ENCODE measurements at places on chromosomes 6 and 20.
A peak's percentile ranks its signal among the peaks of the same experiment; 100 is the strongest.

DNA sequence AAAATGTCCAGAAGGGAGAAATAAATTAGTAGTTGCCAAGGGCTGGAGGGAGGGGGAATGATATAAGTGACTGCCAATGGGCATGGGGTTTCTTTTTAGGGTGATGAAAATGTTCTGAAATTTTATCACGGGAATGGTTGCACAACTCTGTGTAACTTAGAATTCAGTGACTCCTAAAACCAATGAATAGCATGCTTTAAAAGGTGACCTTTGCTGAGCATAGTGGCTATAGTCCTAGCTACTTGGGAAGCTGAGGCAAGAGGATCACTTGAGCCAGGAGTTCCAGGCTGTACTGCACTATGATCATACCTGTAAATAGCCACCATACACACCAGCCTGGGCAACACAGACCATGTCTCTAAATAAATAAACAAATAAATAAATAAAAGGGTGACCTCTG lies 109.0 kb downstream of the ATG5 start:
- DNase-seq = no peak
- peaks cover 6% of the 10 kb centered on the region for H3K4me1 ChIP-seq
- H3K27me3 ChIP-seq = no peaks in the 10 kb centered on the region
- H3K27ac ChIP-seq = no peak overlapping the region

- H3K4me3 ChIP-seq = no peak overlapping the region
- no peaks in the 10 kb centered on the region for H3K4me1 ChIP-seq
- H3K27me3 ChIP-seq = no peaks in the 10 kb centered on the region
- H3K36me3 ChIP-seq = no peaks in the 10 kb centered on the region
Measured at GRCh38 chr6:54315656-54316055, 7.4 kb downstream of the TINAG start.

- no peaks in the 10 kb centered on the region for H3K27me3 ChIP-seq
- no peak overlapping the region for H3K27ac ChIP-seq
- H3K4me1 ChIP-seq = no peaks in the 10 kb centered on the region
- DNase-seq = no peak
Measured at GRCh38 chr6:72822691-72823090, 200.8 kb downstream of the KCNQ5 start.

- H3K27ac ChIP-seq = no peak overlapping the region
- no peak overlapping the region for H3K4me3 ChIP-seq
- no peak for DNase-seq
- H3K36me3 ChIP-seq = no peaks in the 10 kb centered on the region
Measured at GRCh38 chr6:118641042-118641441, 10.3 kb downstream of the CEP85L start.

DNA sequence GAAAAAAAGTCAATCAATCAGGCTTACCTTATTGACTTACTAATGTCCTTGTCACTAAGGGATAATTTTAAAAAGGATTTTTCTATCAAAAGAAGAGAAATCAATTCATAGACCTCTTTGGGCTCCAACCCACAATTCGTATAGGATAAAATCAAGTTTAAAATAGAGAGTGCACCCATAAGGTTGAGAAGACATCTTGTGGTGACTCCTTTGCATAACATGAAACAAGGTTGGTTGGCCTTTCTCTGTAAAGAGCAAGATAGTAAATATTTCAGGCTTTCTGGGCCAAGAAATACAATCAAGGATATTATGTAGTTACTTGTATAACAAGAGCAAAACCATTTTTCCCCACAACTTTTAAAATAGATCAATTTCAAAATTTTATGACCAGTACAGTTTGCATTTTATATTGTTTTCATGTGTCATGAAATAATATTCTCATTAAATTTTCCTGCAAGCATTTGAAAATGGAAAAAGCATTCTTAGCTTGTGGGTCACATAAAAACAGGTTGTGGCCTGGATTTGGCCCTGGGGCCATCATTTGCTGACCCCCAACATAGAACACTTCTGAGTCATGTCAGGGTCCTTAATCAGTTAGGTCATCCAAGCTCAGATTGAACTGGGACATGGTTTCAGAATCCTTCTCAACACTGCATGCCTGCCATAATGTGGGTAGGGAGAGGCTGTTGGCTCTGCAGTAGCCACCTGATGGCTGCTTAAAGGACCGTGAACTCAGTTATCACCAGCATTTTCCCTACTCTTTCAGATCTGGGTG lies 76.7 kb downstream of the MYB start:
- no peaks in the 10 kb centered on the region for H3K36me3 ChIP-seq
- no peaks in the 10 kb centered on the region for H3K27me3 ChIP-seq
- peak; percentile 7 for DNase-seq
- no peak overlapping the region for H3K4me3 ChIP-seq
- no peaks in the 10 kb centered on the region for H3K4me1 ChIP-seq

DNA sequence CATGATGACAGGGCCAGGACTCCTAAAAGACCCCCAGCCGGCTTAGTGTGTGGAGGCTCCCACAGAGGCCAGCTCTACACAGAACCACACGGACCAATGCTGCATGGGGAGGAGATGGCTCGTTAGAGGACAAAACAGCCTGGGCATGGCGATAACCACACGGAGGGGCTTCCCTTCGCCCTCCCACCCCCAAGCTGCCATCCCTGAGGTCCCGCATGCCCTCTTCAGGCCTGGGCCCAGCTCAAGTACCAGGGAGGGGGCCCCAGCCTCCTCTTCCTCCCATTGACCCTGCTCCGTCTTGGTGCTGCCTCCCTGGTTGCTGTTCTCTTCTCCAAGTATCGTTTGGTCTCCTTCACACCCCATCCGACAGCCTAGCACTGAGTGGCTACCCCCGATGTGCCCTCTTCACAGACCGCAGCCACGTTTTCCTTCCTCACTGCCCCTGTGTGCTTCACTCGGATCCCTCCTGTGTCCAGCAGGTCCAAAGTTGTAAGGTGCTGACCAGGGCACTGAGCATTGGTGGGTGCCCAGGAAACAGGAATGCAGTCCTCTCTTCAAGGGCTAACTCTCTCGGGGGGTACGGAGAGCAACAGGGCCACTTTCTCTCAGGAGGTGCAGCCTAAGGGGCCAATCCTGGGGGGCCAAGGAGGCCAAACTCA lies 9.6 kb upstream of the MLN start:
- DNase-seq = no peak
- H3K36me3 ChIP-seq = no peaks in the 10 kb centered on the region
- peaks cover 82% of the 10 kb centered on the region for H3K27me3 ChIP-seq
- no peak overlapping the region for H3K27ac ChIP-seq
- no peaks in the 10 kb centered on the region for H3K4me1 ChIP-seq
- no peak overlapping the region for H3K4me3 ChIP-seq

GRCh38 chr6:134146268-134147033 lies 94.0 kb upstream of the SLC2A12 start:
- H3K4me1 ChIP-seq = no peaks in the 10 kb centered on the region
- no peak overlapping the region for H3K27ac ChIP-seq

DNA sequence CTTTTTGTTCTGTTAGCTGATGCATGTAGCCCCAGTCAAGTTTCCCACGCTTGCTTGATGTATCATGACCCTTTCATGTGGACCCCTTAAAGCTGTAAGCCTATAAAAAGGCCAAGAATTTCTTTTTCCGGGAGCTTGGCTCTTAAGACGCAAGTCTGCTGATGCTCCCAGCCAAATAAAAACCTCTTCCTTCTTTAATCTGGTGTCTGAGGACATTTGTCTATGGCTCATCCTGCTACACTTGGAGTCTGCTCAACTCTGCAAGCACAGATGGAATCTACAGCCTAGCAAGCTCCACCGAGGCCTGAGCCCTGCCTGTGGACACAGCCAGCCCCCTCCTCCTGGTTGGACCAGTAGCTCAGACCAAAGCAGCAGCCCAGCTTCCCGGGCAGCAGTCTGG lies 3.4 kb downstream of the CST2 start:
- H3K4me1 ChIP-seq = no peaks in the 10 kb centered on the region
- H3K4me3 ChIP-seq = no peak overlapping the region
- H3K27ac ChIP-seq = no peak overlapping the region

GRCh38 chr20:4320291-4320690 lies 304.9 kb upstream of the RNF24 start:
- H3K27ac ChIP-seq = no peak overlapping the region
- H3K27me3 ChIP-seq = no peaks in the 10 kb centered on the region
- H3K4me3 ChIP-seq = no peak overlapping the region

GRCh38 chr6:128249429-128249828 lies 271.0 kb downstream of the PTPRK start:
- no peaks in the 10 kb centered on the region for H3K4me1 ChIP-seq
- H3K36me3 ChIP-seq = no peaks in the 10 kb centered on the region
- DNase-seq = no peak
- H3K4me3 ChIP-seq = no peak overlapping the region

DNA sequence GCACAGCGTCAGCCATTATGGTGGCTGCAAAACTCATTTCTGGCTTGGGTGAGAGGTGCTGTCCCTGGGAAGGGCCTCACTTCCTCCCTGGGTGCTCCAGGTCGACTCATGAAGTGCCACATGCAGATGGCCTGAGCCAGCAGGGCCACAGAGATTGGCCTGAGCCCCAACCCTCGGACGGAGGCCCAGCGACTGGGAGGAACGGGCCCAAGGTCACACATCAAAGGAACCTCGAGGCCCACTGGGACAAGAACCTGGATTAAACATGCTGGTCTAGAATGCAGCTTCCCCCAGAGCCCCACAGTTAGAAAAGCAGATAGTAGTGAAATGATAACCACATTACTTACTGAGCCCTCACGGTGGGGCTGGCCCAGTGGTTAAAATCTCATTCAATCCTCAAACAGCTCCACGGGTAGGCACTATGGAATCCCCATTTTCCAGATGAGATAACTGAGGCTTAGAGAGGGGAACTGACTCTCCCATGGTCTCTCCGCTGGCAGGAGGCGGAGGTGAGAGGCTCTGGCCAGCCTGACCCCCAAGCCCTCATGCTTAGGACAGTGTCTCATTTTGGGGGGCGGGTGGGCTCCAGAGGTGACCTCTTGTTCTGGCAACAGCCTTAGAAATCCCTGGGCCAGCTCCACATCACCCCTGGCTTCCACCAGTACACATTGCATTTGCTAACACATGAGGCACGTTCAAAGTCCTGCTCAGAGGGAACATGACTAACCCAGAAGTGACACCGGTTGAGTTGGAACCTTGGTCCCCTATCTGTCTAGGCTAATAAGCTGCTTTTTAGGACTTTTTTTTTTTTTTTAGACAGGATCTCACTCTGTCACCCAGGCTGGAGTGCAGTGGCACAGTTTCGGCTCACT lies 53.0 kb downstream of the SRC start:
- no peaks in the 10 kb centered on the region for H3K4me1 ChIP-seq
- no peaks in the 10 kb centered on the region for H3K36me3 ChIP-seq
- no peaks in the 10 kb centered on the region for H3K27me3 ChIP-seq

- H3K36me3 ChIP-seq = no peaks in the 10 kb centered on the region
- DNase-seq = no peak
- no peaks in the 10 kb centered on the region for H3K4me1 ChIP-seq
- no peak overlapping the region for H3K27ac ChIP-seq
- no peaks in the 10 kb centered on the region for H3K27me3 ChIP-seq
- no peak overlapping the region for H3K4me3 ChIP-seq
Measured at GRCh38 chr6:160160929-160161646, 39.5 kb downstream of the SLC22A1 start.

DNA sequence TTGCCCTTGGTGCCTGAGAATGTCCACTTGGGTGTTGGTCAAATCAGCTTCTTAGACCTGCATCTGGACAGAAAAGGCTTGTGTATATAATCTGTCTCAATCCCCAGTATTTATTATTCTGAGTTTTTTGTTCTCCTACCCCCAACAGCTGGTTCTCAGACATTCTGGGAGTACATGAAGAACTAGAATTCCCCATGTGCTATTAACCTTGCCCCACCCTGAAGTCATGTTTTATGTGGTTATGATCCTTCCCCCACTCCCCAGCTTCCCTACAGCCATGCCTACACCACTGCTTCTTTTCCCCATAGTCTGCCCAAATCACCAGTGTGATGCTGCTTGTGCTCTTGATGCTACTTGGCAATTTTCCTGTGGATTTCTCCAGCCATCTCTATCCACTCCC lies 157.0 kb downstream of the ADAT2 start:
- H3K27me3 ChIP-seq = no peaks in the 10 kb centered on the region
- no peaks in the 10 kb centered on the region for H3K4me1 ChIP-seq
- H3K4me3 ChIP-seq = no peak overlapping the region
- no peak overlapping the region for H3K27ac ChIP-seq
- DNase-seq = no peak

- no peak overlapping the region for H3K27ac ChIP-seq
- no peaks in the 10 kb centered on the region for H3K27me3 ChIP-seq
- no peak for DNase-seq
- H3K4me3 ChIP-seq = no peak overlapping the region
- H3K36me3 ChIP-seq = no peaks in the 10 kb centered on the region
- H3K4me1 ChIP-seq = no peaks in the 10 kb centered on the region
Measured at GRCh38 chr20:8330319-8330784, 198.3 kb downstream of the PLCB1 start.

- H3K4me1 ChIP-seq = peaks cover 16% of the 10 kb centered on the region
- H3K27ac ChIP-seq = no peak overlapping the region
- no peak overlapping the region for H3K4me3 ChIP-seq
- no peaks in the 10 kb centered on the region for H3K27me3 ChIP-seq
- DNase-seq = no peak
Measured at GRCh38 chr6:136726837-136727557, 65.3 kb downstream of the MAP3K5 start.

- no peak overlapping the region for H3K4me3 ChIP-seq
- no peaks in the 10 kb centered on the region for H3K4me1 ChIP-seq
- no peak overlapping the region for H3K27ac ChIP-seq
- H3K36me3 ChIP-seq = no peaks in the 10 kb centered on the region
- no peaks in the 10 kb centered on the region for H3K27me3 ChIP-seq
- no peak for DNase-seq
Measured at GRCh38 chr6:21270636-21271201, 322.8 kb upstream of the SOX4 start.

DNA sequence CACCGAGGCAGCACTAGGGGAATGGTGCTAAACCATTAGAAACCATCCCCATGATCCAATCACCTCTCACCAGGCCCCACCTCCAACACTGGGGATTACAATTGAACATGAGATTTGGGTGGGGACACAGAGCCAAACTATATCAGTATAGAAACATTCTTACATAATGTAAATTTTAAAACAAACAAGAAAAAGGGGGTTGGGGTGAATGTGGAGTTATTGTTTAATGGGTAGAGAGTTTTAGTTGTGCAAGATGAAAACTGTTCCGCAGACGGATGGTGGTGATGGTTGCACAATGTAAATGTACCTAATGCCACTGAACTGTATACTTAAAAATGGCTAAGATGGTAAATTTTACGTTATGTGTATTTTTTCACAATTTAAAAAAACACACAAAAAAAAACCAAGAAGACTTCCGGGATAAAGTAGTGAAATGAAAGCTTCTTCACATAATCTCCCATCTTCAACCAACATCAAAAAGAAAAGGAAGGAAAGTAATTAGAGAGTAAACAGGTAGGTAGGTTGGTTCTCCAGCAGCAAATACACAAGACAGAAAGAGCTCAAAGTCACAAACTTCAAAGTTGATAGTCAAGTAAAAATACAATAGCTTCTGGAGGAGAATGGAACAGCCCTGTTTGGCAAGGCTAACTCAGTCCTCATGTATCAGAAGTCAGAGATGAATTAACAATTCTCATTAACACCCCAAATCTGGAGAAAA lies 16.3 kb downstream of the RARS2 start:
- peak overlapping the region; percentile 13 for H3K4me3 ChIP-seq

- no peak overlapping the region for H3K4me3 ChIP-seq
- no peaks in the 10 kb centered on the region for H3K36me3 ChIP-seq
- no peaks in the 10 kb centered on the region for H3K4me1 ChIP-seq
- no peak overlapping the region for H3K27ac ChIP-seq
- no peak for DNase-seq
- no peaks in the 10 kb centered on the region for H3K27me3 ChIP-seq
Measured at GRCh38 chr20:56458206-56458821, 10.1 kb upstream of the RTF2 start.

- no peaks in the 10 kb centered on the region for H3K4me1 ChIP-seq
- H3K36me3 ChIP-seq = no peaks in the 10 kb centered on the region
- no peak overlapping the region for H3K4me3 ChIP-seq
- H3K27me3 ChIP-seq = no peaks in the 10 kb centered on the region
Measured at GRCh38 chr6:84775751-84776150, 11.4 kb upstream of the TBX18 start.
